Stimulated activated CD4-positive, alpha-beta T cell treated with anti-CD3 and anti-CD28 coated beads, Interleukin-1b, Interleukin-23, amount 100 ng/mL, for 1 hour (primary cell): ENCODE measurements at places on chromosomes 2 and 18.

DNA sequence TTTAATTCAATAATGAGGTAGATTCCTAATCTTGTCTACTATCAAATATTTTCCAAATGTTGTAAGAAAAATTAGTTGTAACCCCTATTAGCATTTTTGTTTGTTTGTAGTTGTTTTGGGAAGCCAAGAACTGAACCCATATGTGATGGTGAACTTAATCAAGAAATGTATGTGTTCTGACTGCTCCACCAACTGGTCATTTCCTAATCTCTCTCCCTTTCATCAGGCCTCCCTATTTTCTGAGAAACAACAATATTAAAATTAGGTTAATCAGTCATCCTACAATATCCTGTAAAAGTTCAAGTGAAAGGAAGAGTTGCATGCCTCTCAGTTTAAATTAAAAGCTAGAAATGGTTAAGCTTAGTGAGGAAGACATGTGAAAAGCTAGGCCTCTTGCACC, 504.0 kb downstream of the EPHA4 start:
- DNase-seq, result no peak

DNA sequence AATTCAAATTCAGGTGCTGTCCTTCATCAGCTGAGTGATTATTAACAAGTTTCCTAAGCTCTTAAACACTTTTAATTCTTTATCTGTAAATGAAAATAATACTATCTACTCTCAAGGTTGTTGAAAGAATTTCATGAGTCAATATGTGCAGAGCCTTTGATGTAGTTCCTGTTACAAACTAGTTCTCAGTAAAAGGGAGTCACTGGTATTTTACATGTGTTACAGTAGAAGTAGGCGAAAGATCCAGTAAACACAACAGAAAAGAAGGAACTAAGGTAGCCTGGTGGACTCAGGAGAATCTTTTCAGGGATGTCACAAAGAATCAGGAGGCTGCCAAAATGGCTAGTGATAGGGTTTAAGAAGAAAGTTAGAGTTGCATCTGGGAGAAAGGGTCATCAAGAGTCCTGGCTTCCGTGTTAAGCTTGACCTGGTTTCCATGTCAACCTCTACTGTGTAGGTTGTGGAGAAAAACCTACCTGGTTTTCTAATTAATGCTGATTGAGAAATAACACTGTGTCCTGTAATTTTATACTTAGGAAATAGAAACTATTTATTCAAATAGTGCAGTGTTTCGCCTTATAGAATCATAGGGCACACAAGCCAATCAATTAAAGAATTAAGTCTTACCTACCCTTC, 58.3 kb upstream of the TRIB2 start:
- DNase-seq, result no peak

DNA sequence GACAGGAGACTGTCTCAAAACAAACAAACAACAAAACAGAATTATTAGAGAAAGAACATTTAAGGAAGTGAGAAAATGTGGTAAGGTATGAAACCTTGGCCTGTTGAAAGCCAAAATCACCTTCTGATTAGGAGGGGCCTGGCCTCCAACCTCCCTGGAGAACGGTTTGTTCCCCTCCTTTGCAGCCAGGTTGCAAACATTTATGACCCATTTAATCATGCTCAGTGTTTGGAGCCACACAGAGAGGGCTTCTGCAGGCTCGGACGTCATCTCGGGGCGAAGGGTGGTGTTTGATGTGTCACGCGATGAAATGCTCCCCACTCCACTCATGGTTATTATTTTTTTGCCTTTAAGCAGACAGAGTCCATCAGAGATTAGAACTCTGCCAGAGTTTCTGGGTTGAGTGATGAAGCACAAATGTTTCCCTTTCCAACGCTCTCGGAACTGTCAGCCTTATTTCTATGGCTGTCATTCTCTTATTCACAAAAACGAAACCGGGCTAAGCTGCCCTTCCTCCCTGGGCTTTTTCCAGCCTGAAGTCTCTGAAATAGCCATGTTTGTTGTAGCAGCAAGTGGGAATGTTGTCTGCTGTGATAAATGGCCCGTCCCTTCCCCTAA, 33.6 kb upstream of the ROCK2 start:
- DNase-seq, result no peak

DNA sequence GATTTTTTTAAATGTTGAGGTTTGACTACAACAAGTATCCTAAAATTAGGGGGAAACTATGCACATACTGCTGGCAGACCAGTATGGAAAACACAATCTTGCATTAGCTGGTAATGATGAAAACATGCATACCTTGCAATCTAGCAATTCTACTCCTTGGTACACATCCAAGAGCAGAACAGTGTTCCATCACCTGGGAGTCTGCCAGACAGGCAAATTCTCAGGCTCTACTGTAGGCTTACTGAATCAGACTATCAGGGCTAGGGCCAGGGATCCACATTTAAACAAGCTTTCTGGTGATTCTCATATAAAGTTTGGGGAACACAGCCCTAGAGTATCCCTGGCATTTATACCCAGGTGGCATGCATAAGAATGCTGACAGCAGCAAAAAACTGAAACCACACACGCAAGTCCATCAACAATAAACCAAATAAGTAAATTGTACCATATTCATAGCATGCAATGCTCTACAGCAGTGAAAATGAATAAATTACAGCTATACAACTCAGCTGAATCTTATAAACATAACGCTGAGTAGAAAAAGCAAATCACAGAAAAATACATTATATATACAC, 13.6 kb downstream of the CDH2 start:
- no peak for DNase-seq

DNA sequence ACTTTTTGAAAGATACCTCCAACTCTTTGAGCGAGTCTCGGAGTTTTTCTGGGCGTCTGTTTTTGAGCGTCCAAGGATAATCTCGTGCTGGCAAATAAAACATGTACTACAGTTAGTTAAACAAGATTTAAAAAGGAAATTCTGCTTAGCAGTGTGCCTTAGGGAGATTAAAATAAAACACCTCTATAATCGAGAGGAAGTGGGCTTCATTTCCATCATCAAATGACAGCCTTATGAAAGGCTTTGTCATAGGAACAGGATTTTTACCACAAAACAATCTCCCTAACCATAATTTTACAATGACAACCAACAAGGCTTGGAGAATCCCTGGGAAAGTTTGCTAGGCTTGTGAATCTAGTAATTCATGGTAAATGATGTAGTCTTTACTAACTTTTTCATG, 103.4 kb downstream of the WDPCP start:
- DNase-seq, result no peak

DNA sequence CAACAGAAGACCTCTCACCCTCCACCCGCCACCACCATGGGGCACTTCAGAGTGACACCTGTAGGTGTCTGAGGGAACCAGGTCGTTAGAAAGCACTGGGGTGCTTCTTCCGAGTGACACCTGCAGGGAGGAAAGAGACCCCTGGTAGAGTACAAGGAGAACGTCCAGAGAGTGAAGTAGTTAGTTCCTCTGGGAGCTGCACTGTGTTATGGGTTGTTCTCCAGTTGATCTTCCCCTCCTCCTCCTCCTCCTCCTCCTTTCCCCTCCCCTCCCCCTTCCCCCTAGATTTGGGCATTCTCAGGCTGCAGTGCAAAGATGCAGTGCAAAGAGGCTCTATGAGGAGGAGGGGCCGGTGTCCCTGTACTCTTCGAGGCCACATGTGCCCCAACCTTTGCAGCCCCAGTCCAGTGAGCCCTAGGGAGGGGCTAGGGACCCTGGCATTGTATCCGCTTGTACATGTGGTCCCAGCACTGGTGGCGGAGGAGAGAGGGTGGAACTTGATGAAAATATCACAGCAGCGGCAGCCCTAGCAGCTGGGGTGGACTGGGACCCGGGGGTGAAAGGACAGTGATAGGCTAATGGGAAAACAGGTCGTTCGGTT, 850 bp downstream of the DNAJB2 start:
- no peak for DNase-seq

GRCh38 chr2:103179798-103180197, 418.0 kb downstream of the TMEM182 start:
- DNase-seq, result no peak

GRCh38 chr2:69975853-69976462, 14.5 kb upstream of the ASPRV1 start:
- DNase-seq, result no peak
